Stomach (tissue), 19 donors: ENCODE measurements at places on chromosomes 1 and 21.
A peak's percentile ranks its signal among the peaks of the same experiment; 100 is the strongest.

- no peak for DNase-seq
- H3K27me3 ChIP-seq: no peaks in the 10 kb centered on the region
- H3K4me1 ChIP-seq: no peaks in the 10 kb centered on the region
- no peaks in the 10 kb centered on the region for H3K36me3 ChIP-seq
- H3K27ac ChIP-seq: no peak overlapping the region
- no peak overlapping the region for H3K4me3 ChIP-seq
Observed at GRCh38 chr1:101247404-101248287, 10.8 kb downstream of the S1PR1 start.

DNA sequence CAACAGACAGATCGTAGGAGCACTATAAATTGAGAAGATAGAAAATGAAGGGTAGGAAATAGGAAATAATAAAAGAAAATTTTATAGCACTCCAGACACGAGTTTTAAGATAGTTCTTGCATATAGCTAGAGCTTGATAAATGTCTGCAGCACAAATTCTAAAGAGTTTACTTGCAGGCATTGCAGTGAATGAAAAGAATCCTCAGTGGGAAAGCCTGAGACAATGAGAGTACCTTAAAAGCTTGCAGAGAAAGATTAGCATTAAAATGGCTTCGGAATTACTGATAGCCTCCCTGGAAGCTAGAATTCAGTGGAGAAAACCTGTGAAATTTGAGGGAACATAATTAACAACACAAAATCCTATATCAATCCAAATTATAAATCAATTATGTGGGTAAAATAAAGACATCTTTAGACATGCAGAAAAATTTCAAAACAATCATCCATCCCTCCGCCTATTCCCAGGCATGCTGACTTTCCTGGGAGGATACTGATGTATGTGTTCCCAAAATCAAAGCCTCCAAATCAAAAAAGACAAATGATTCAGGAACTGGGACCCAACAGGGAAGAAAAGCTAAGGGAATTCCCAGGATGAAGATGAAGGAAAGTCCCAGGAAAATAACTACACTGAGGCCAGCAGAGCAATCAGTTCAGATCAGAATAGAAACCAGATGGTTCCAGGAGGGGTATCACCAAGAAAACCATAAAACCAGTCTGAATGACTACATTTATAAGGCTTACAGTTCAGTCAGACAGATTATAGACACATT is 305.9 kb upstream of the USP25 start:
- no peak for DNase-seq
- no peaks in the 10 kb centered on the region for H3K27me3 ChIP-seq
- H3K36me3 ChIP-seq: no peaks in the 10 kb centered on the region
- H3K27ac ChIP-seq: no peak overlapping the region

GRCh38 chr1:74579425-74579824 is 67.0 kb upstream of the LRRC53 start:
- no peak overlapping the region for H3K4me3 ChIP-seq
- no peaks in the 10 kb centered on the region for H3K36me3 ChIP-seq
- DNase-seq: no peak
- H3K27me3 ChIP-seq: no peaks in the 10 kb centered on the region
- H3K27ac ChIP-seq: no peak overlapping the region

DNA sequence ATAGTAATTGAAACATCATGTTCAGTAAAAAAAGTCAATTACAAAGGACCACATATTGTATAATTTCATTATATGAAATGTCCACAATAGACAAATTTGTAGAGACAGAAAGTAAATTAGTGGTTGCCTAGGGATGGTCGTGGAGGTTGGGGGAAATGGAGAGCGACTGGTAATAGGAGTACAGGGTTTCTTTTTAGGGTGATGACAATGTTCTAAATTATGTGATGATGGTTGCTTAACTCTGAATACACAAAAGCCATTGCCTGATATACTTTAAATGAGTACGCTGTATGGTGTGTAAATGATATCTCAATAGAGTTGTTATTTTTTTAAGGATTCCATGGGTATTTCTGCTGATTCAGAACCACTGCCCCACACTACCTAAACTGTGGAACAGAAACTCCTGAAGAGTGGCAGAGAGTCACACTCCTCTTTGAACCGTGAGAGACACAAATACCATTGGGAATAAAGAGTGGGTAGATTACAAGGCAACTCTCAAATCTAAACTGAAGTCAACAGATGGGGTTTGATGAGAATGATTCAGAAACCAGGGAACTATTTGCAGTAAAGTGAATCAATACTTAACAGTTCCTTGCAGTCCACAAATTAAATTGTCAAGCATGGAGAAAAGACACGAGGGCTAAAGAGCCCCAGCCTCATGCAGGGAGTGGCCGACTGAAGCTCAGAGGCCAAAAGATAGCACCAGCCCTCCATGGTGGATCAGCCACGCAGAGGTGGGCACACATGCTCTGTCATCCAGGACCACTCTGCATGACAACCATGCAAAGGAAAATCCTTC is 118.0 kb downstream of the CAPN8 start:
- no peaks in the 10 kb centered on the region for H3K27me3 ChIP-seq
- H3K4me3 ChIP-seq: no peak overlapping the region
- no peak for DNase-seq
- H3K36me3 ChIP-seq: no peaks in the 10 kb centered on the region

DNA sequence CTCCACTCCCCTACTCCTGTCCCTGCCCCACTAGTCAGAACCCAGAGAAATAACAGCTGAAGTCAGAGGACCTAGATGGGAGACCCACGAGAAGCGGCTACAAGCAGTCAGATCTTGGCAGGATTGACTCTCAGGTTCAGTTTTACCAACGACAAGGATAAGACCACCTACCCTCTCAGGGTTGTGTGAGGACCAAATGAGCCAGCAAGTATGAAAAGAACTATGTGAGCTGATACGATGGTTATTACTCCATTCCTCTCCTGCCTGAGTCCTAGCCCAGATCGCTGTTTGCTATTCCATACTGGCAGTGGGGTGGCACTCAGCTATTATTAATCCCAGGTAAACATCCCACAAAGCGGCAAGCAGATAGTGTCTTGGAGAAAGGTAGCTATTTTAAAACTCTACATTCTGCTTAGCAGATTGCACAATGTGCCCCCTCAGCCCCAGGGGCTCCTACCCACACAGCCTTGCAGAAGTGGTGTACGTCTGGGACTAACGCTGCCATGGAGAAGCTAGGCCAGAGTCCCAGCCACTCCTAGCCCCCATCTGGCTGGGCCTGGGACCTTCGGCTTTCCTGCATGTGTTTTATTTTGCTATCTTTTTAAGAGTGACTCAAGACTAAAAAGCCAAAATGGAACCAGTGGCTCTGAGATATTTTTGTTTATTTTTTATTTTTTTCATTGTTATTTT is 58.9 kb downstream of the CD46 start:
- no peaks in the 10 kb centered on the region for H3K27me3 ChIP-seq
- H3K27ac ChIP-seq: peak overlapping the region; percentile 58
- DNase-seq: no peak
- H3K36me3 ChIP-seq: peaks cover 81% of the 10 kb centered on the region
- H3K4me1 ChIP-seq: peaks cover 100% of the 10 kb centered on the region

DNA sequence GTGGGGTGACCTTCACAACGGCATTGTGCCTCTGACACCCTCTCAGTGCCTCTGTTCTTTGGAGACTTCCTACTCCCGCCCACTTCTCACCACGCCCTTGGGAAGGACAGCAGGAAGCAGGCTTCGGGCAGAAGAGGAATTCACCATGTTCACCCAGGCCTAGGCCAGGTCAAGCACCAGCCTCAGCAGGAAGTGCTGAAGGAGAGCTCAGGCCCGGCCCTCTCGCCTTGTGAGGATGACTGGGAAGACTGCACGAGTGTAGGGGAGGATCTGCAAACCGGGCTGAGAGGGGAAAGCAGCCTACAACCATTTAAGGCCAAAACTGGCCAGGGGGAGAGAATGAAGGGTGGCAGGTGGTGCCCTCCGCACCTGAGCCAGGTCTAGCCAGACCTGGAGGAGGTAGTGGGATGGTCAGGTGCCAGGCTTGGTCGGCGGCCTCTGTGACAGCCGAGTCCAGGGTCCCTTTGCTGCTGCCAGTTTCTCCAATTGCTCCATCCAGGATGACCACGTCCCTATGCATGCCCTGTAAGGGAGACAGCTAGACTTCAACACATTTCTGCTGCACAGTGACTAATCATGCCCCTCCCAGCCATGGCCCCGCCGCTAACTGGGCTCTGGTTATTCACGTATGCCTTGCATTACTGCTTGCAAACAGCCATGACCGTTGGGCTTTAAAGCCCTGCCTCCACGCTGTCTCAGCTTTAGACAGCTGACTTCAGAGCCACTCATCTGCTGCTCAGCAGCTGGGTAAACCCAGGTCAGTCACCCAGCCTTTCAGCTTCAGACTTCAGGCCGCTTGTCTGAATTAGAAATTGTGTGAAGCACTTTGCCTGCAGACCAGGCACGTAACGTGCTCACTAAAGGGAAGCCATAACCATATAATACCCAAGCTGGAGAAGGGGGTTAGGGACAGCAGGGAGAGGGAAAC is 8.9 kb downstream of the MRTO4 start:
- peak; percentile 32 for DNase-seq
- peak overlapping the region; percentile 46 for H3K27ac ChIP-seq
- peaks cover 81% of the 10 kb centered on the region for H3K36me3 ChIP-seq
- H3K4me1 ChIP-seq: peaks cover 4% of the 10 kb centered on the region
- H3K4me3 ChIP-seq: no peak overlapping the region

DNA sequence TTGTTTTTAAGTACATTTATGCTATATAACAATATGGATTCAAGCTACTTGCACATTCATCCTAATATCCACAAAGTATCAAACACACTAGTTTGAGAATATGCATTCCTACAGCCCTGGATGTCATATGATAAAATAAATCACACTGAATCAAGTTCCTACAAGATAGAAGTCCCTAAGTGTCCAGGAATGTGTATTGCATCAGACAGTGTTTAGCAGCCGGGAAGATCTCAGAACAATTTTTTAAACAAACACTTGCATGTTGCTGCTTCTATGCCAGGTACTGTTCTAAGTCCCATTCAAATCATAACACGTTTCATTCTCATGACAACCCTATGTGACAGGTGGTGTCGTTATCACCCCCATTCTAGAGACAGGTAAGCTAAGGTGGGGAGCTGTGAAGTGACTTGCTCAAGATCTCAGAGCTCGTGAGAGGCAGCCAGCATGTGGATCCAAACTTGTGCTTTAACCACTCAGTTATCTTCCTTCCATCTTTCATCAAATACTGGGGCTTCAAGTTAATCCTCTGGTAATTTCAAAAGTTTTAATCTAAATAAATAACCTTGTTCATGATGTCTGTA is 68.3 kb upstream of the KIF26B start:
- H3K27me3 ChIP-seq: no peaks in the 10 kb centered on the region
- H3K36me3 ChIP-seq: peaks cover 21% of the 10 kb centered on the region
- H3K4me3 ChIP-seq: no peak overlapping the region
- DNase-seq: no peak

DNA sequence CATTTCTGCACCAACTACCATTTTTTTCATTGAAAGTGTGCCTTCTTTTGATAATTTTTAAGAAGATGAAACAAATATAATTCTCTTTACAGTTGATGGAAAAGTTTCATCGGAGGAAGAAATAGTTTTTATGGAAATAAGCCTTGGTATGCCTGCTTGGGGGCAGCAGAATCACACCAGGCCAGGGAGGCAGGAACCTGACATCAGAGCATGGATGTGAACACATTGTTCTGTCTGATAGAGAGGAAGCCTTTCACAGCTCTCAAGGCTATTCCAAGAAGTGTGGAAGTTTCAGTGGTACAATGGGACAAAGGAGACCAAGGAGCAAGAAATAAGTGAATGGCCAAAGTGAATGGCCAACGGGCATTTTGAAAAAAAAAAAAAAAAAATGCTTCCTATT is 162.2 kb upstream of the KCNK2 start:
- H3K4me3 ChIP-seq: no peak overlapping the region
- H3K27me3 ChIP-seq: no peaks in the 10 kb centered on the region

- no peak overlapping the region for H3K27ac ChIP-seq
- H3K27me3 ChIP-seq: no peaks in the 10 kb centered on the region
- no peak overlapping the region for H3K4me3 ChIP-seq
- peak; percentile 26 for DNase-seq
Observed at GRCh38 chr1:219350172-219350931, 176.7 kb downstream of the LYPLAL1 start.

GRCh38 chr1:116008656-116009390 is 32.5 kb downstream of the SLC22A15 start:
- H3K36me3 ChIP-seq: no peaks in the 10 kb centered on the region
- no peak overlapping the region for H3K4me3 ChIP-seq
- H3K27ac ChIP-seq: no peak overlapping the region
- H3K4me1 ChIP-seq: no peaks in the 10 kb centered on the region
- DNase-seq: no peak
- no peaks in the 10 kb centered on the region for H3K27me3 ChIP-seq

GRCh38 chr1:43719063-43719462 is 11.7 kb downstream of the ST3GAL3 start:
- no peaks in the 10 kb centered on the region for H3K27me3 ChIP-seq
- no peak overlapping the region for H3K27ac ChIP-seq
- no peak overlapping the region for H3K4me3 ChIP-seq
- DNase-seq: no peak
- no peaks in the 10 kb centered on the region for H3K4me1 ChIP-seq
- no peaks in the 10 kb centered on the region for H3K36me3 ChIP-seq

DNA sequence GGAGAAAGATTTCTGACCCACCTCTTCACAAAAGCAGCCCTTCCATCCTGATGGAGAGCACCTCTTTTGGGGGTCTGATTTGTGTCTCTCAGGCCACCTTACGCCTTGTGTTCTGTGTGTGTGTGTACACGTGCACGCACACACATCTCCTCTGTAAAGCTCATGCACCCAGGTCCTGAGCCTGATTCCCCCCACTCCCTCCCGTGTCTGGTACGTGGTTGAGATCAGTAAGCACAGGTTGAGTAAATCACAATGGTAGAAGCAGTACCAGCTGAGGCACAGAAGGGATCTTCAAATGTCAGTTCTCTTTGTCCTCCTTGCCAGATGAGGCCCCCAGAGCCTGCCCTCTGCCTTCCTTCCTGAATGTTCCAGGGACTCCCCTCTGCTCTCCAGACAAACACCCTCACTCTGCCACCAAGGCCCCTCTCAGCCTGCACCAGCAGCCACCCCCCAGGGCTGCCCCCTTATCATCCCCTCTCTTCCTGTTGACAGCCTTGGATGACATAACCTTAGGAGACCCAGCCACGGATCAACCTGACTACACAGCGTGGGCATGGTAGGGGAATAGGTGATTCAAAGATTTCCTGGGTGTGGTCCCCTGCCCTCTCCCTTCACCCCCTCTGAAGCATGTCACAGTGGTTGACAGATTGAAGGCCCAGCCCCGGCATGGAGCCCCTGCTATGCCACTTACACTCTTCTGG is 112.8 kb downstream of the HIVEP3 start:
- H3K27ac ChIP-seq: no peak overlapping the region
- no peaks in the 10 kb centered on the region for H3K27me3 ChIP-seq
- no peak for DNase-seq
- no peak overlapping the region for H3K4me3 ChIP-seq
- no peaks in the 10 kb centered on the region for H3K4me1 ChIP-seq

GRCh38 chr1:62725255-62725654 is 37.1 kb upstream of the DOCK7 start:
- peaks cover 73% of the 10 kb centered on the region for H3K4me1 ChIP-seq
- no peaks in the 10 kb centered on the region for H3K27me3 ChIP-seq
- no peaks in the 10 kb centered on the region for H3K36me3 ChIP-seq

GRCh38 chr1:71304125-71304524 is 223.3 kb upstream of the ZRANB2 start:
- no peaks in the 10 kb centered on the region for H3K27me3 ChIP-seq
- no peaks in the 10 kb centered on the region for H3K36me3 ChIP-seq
- no peak overlapping the region for H3K4me3 ChIP-seq
- H3K27ac ChIP-seq: no peak overlapping the region
- no peaks in the 10 kb centered on the region for H3K4me1 ChIP-seq

- peak overlapping the region; percentile 65 for H3K27ac ChIP-seq
- H3K27me3 ChIP-seq: no peaks in the 10 kb centered on the region
- no peaks in the 10 kb centered on the region for H3K36me3 ChIP-seq
- H3K4me3 ChIP-seq: peak overlapping the region; percentile 24
Observed at GRCh38 chr1:18927082-18927653, 24.8 kb upstream of the ALDH4A1 start.
